ENCODE measurements at places on chromosomes 6 and 20.
A peak's percentile ranks its signal among the peaks of the same experiment; 100 is the strongest.

DNA sequence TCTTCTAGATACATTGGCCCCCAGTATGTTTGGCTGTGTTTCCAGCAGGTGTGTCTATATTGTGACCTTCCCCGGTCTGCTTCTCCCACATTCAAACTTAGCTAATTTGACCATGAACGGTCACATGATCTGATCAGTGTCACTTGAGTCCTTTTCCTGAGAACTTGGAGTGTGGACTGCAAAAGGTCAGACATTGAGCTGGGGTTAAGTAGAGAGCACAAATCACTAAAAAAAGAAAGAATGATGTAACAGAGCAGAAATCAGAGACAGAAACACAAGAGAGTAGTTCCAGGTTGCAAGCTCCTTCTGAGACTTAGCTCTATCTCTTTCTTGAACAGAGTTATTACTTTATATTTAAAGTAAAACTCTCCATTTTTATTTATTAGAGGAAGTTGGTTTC is 733.9 kb downstream of the CBLN4 start:
- DNase-seq: no peak

- no peak for DNase-seq
Measured at GRCh38 chr6:46893648-46894047, 28.1 kb downstream of the ADGRF5 start.

- DNase-seq: peak; percentile 84
Measured at GRCh38 chr6:16130932-16131387, 2.1 kb downstream of the MYLIP start.

GRCh38 chr6:12051861-12052368 is 39.8 kb downstream of the HIVEP1 start:
- DNase-seq: peak; percentile 78

DNA sequence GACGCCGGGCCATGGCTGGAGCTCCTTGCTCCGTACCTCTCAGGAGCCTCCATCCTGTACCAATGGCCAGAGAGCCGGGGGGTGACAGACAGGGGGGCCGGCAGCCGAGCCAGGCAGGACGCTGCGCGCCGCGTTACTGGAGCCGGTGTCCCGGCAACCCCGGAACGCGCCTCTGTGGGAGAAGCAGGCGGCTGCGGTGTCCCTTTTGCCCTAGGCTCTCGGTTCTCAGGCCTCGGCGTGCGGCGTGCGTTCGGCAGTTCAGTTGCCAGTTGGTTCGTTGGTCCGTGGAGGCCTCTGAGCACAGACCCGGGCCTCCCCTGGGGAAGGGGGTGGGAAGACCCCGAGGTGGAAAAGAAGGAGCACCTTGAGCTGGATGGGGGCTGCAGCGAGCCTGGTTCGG is at the start of gene SPATS1:
Gene SPATS1, plus strand, starts transcription at position 162 of the 400 bp plus-strand sequence. CDS start 446 bp downstream, outside the sequence.
- no peak for DNase-seq

DNA sequence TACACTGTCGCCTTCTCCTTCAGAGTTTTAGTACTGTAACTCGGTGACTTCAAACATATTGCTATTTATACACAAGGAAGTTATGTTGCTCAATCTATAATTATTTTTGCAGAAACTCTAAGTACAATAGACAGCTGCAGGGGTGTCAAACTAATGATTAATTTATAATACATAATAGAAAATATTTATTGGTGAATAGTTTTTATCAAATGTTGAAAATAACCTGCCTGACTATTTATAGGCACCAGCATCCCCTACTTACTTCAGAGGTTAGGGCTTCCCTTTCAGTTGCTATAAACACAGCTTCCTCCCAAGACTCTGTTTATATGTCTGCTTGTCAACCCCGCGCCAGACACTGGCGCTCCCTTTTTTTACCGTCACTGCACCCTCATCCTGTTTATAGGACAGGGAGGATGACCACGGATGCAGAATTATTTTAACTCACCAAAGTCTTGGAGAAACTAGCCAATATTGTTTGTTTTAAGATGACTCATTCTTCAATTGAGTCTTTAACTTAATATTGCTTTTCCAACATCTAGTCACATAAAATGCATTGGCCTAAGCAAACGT is 225.0 kb downstream of the ALDH8A1 start:
- no peak for DNase-seq

- DNase-seq: no peak
Measured at GRCh38 chr6:150654608-150655007, 54.9 kb downstream of the PLEKHG1 start.

DNA sequence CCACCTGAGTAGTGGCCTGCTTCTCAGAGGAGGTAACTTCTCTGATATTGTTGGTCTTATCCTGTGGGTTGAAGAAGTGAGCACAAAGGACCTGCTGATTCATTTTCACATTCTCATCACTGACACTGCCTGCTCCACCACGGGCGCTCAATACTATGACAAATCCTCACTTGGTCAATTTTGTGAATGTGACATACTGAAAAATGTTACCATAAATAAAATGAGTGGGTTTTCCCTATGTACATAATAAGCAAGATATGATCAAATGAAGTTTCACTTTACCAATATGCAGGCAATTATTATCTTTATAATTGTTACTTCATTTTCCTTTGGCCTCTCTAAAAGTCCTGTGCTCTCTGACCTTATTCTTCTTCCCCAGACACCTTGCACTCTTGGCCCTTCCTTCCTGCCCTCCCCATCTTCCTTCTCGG is 71.5 kb upstream of the RIPOR2 start:
- DNase-seq: peak; percentile 73

- DNase-seq: no peak
Measured at GRCh38 chr6:158061709-158062461, 80.2 kb downstream of the SYNJ2 start.

DNA sequence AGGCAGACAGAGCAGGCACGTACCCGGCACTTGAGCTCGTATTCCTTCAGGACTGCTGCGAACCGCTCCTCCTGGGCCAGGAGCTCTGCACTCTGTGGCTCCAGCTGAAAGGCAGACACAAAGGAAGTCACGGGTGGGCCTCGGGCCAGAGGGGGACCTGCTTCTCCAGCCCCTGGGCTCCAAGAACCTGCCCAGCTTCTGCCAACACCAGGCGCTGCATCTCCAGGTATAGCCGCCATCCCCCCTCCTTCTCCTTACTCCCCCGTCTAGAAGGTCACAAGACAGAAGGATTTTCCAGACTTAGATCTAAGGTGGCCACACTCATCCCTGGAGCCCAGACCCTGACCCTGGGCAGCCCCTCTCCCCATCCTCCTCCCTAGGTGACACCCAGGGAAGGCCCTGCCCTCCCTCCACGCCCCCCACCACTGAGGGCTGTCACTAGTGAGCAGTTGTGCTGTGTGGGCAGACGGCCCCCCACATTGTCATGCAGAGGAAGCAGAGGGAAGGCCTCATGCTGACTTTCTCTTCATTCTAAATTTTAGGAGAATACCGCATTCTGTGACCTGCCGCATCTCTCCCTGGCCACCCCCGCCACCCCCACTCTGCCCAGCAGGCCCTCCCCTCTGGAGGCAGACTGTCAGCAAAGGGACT is 81.9 kb downstream of the GINS1 start:
- DNase-seq: no peak

DNA sequence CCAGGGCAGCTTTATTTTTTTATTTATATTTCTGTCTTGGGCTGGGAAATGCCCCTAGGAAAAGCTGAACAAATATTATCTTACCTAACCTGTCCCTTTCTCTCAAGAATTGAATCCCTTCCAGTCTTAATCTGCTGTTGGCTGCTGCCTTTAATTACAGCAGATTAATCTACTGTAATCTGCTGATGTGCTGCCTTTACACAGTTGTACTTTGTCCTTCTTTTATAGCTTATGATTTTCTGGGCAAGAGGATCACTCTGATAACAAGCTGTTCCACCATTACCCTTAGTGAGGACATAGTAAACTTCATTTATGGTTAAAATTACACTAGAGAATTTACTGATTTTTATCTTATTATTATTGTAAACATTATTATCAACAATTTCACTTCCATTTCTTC is 234.5 kb upstream of the MAN1A1 start:
- no peak for DNase-seq

DNA sequence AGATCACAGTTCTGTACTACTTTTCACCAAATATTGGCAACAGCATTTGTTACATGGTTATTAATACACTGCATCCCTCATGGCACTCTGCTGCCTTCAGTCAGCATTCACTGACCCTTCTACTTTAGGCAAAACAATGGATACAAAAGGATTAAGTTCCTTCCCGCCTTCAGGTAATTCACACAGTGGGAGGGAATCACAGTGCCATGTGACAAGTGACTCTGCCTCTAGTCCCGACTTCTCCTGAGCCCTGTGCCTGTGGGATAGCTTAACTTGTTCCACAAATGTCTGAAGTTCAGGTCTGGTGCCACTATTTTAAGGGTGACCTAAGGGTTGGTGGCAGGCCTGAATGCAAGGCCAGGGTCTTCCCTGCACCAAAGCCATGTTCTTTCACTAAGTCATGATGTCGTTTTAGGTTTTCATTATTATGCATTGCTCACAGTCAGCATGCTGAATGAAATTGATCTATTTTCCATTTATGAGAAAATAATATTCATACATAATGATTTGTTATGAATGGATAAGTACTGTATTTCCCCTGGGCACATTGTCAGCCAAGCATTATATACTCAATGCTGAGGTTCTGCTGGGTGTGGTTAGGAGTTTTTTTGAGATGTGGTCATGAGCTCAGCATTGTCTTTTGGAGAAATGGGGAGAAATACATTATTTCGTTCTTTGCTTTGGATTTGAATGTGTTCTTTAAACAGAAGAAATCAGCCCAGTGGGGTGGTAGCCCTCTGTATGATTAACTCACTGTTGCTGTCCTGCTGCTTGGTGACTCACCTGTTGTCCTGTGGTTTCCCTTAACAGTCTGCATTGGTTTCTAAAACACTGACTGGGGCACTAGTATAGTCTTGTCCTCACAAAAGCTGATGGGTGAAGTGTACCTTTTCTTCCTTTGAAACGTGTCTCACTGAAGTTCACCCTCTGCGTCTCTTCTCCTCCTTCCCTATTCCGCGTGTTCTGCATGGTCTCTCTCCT is 66.4 kb downstream of the AFDN start:
- DNase-seq: no peak

DNA sequence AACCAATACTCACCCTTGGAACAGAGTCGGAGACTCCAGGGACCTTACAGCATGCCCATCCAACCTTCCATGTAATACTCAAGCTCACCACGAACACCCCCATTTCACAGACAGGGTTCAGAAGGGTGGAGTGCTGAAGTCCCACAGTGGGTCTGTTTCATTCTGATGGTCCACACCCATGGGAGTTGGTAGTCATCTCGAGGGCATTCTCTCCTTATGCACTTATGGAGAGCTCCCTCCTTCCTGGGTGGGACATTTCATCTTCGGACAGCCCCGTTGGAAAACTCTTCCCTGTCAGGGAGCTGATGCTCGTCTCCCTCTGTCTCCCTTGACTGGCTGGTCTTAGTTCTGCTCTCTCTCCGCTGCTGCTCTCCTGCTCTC is 38.9 kb downstream of the COX4I2 start:
- DNase-seq: no peak

- DNase-seq: no peak
Measured at GRCh38 chr6:156654919-156655918, 122.0 kb upstream of the ARID1B start.

DNA sequence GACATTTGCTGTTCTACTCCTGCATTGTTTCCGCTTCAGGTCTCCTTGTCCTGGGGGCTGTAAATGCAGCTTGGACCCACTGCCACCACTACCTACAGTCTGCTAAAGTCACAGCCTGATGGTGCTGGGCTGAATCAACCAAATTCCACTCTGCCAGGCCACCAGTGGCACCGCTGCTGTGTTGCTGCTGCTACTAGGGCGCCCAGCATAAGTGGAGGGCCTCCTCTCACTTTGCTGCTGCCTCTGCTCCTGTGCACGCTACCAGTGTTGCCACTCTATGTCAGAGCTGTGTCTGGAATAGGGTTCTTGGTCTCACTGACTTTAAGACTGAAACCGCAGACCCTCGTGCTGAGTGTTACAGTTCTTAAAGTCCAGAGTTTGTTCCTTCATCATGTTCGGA is 1.4 kb upstream of the SSR1 start:
- no peak for DNase-seq

DNA sequence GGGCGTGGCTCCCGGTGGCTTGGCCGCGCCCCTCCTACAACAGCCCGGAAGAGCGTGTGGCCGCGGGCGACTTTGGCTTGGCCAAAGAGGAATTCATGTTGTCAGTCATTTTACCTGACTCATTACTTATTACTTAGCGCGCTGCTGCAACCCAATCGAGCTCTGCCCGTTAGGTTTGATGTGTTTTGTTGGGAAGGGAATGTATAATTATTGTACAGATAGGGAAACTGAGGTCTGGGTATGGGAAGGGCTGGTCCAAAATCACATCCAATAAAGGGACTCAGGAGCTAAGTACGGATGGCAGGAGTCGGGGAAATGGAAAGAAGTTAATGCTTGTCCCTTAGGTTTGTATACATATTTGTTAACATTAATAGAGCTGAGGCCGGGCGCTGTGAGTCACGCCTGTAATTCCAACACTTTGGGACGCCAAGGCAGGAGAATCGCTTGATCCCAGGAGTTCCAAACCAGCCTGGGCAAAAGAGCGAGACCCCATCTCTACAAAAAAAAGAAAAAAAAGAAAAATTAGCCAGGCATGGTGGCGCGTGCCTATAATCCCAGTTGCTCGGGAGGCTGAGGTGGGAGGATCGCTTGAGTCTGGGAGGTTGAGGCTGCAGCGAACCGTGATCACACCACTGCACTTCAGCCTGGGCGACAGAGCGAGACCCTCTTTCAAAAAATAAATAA is 639 bp upstream of the ZNF335 start:
- DNase-seq: no peak

- DNase-seq: no peak
Measured at GRCh38 chr6:52347818-52348217, 14.1 kb upstream of the PAQR8 start.

DNA sequence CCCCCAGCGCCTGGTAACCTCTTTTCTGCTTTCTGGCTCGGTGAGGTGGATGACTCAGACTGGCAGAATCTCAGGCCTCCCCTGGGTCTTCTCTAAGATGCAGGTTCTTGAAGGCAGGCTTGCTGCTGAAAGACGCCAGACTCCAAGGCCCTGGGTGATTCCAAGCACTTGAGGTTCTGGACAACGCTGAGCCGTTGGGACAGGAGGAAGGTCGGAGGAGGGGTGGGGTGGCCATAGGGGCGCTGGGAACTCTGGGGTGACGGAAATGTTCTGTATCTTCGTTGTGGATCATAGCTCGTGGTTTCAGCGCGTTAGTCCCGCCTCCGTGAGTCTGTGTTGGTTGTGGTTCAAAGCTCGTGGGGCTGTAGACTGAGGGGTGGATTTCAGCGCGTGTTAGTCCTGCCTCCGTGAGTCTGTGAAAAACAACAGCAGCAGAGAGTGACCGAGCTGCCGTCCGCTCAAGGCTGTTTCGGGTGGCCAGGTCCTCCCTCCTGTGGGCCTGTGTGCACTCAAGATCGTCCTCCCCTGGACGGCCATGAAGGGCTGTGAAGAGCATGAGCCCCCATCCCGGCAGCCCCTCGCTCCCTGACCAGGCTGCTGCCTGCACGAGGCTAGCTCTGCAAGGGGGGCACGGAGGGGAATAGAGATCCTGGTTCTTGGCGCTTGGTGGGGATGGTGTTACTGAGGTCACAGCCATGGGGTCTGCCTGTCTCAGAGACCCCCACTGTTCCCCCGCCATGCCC is 7.7 kb downstream of the NTSR1 start:
- peak; percentile 45 for DNase-seq
